ENCODE measurements at places on chromosomes 2 and 18. TPM values are rescaled to one million over a fixed set of nuclear protein-coding genes. Genes with fewer than 3 reads are reported as not detected.
A peak's percentile ranks its signal among the peaks of the same experiment; 100 is the strongest.

DNA sequence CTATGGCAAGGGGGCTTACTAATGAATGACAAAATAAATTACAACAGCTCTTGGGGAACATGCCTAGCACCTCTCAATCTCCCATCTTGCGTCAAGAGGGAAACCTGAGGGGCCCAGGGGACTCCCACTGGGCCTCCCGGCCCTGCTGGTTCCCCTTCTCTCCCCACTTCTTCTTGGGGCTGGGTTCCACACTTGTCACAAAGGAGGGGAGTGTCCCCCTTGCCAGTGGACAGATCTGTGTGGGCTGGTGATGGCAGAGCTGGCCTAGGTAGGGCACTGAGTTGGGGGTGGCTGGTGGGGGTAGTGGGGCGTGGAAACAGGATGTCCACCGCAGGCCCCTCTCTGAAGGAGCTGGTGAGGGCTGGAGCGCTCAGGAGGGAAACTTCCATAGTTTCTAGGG lies 184.0 kb upstream of the HAAO start:
- no peak for DNase-seq

DNA sequence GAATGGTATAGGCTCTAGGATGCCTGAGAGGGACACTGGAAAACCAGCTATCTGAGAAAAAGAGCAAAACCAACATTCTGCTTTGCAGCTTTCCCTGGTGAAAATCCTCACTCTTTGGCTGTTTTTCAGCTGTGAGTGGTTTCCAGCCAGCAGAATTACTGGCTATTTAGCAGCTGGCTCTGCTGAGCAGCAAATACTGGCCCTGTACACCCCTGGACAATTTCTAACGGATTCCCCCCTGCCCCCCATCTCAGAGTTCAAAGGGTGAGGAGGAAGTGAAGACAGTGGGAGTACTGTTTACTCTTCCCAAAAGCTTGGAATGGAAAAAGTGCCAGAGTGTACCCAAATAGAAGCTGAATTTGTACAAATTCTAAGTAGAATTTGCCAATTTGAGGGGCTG lies 26.1 kb upstream of the IMP4 start:
- DNase-seq, result peak; percentile 50

DNA sequence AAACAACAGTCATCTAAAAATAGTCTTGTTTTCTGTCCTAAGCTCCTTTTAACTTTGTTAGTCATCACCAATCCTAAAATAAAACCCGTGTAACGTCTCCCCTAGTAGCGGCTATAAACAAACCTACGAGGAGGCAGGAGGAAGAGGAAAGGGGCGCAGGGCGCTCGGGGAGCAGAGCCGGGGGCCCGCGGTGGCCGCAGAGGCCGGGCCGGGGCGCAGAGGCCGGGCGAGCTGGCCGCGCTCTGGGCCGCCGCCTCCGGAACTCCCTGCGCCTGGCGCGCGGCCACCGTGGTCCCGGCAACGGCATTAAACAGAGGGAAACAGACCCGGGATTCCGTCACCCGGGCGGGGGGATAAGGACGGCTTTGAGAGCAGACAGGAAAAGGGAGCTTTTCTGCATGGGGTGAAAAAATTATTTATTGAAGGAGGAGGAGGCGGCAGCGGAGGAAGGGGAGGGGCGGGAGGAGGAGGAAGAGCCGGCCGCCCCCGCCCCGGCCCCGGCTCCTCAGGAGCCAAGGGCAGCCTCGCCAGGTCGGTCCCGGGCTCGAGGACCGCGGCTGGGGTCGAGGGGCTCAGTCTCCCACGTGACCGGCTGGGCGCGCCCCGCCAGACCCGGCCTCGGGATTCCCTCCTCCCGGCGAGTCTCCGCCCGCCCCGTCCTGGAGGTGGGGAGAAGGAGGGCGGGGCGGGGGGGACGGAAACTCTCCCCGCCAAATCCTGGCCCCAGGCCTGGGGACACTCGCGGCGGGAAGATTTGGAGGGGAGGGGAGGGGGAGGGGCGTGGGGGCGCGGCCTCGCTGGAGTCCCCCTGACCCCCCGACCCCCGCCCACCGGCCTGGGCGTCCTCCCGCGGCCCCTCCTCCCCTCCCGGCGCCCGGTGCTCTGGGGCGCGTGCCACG lies 1.8 kb upstream of the NFATC1 start:
- peak; percentile 97 for DNase-seq

DNA sequence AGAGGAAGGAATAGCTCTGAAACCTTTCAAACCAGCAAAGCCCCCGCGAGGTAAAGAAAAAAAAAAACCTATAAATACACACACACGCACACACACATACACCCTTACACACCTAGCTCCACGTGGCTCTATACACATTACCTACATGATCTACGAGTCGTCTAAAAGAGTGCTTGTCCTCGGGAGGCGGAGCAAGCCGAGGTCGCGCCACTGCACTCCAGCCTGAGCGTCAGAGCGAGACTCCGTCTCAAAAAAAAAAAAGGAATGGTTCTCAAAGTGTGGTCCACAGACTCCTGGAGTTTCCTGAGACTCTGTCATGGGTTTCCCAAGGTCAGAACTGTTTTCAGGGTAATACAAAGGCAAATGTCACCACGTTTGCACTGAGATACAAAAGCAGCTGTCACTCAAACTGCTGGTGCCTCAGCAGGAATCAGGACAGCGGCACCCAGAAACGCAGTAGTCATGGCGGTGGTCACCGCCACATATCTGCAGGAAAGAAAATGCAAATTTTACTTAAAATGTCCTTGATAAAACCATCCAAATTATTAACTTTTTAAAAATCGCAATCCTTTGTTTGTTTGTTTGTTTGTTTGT lies 130.0 kb upstream of the GPC1 start:
- DNase-seq, result no peak

GRCh38 chr18:7895346-7895745 lies 328.2 kb downstream of the PTPRM start:
- no peak for DNase-seq

The TUBA3E gene
- total RNA-seq, result not detected

The BCL2 gene
- 47.3 TPM for total RNA-seq

- no peak for DNase-seq
Measured at GRCh38 chr2:195486520-195486919, 170.5 kb upstream of the SLC39A10 start.

- DNase-seq, result no peak
Measured at GRCh38 chr2:38192976-38193375, 117.0 kb upstream of the CYP1B1 start.

GRCh38 chr2:240935103-240935876 lies 29.2 kb downstream of the CROCC2 start:
- peak; percentile 83 for DNase-seq

DNA sequence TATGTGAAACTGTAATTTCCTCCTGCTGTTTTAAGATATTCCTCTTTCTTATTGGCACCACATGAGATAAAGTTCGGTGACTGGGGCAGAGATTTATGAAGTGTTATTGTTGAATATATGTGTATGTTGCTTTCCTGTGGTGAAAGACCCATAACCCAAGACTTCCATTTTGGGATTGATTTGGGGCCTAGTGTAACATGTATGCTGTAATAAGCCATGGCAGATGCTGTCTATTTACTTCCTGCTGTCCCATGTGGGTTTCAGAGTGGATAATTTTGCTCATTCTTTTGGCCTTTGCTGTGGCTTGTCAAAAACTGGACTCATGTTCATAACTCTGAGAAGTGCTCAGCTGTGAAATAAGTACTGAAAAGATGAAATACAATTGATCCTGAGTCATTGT lies 10.8 kb upstream of the MYO1B start:
- peak; percentile 42 for DNase-seq

- DNase-seq, result no peak
Measured at GRCh38 chr2:154549869-154550268, 148.6 kb upstream of the KCNJ3 start.

- no peak for DNase-seq
Measured at GRCh38 chr2:149383340-149383739, 53.0 kb downstream of the LYPD6 start.

The RAPGEF4 gene
- total RNA-seq, result 11.3 TPM

DNA sequence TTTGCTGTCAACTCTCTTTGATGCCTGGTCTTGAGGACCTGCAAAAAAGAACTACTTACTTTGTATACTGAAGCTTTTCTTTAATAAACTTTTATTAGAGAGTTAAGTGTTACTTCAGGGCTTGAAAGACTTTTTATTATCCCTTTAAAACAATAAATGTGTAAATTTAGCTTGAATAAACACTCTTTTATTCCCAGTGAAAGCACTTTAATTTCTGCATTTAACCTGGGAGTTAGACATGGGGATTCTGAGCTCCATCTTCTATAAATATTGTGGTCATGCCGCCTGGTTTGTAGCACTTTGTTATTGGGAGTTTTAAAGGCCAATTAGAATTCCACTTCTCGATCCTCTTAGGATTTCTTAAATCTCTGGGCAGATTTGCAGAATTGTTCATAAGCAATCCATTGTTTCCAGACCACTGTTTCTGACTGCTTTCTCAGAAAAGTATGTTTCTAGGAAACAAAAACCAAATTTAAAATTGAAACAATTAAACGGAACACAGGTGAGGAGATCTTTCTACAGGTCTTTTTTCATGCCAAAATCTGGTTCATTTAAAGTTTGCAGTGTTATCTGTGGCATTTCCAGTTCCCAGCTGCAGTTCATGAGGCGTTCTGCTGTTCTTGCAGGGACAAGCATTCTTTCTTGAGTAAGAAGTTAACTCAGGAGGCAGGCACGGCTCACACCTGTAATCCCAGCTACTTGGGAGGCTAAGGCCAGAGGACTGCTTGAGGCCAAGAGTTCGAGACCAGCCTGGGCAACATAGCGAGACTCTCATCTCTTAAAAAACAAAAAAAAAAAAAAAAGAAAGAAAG lies 18.1 kb upstream of the E2F6 start:
- no peak for DNase-seq

DNA sequence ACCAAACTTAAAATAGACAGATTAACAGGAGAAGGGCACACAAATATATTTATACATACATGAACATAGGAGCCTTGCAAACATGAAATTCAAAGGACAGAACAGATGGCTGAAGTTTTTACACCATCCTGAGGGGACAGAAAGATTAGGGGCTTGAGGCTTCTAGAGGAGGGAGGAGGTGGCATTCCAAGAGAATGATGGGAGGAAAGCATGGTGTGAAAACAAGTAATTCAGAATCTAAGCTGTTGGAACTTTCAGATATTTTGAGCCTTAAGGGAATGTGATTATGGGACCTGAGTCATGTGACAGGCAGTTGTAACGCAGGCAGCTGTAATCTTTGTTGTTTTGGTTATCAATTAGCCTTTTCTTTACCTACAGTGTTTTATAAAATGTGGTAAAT lies 225.2 kb upstream of the SPOPL start:
- no peak for DNase-seq

GRCh38 chr2:200199576-200200263 lies 106.8 kb upstream of the SPATS2L start:
- peak; percentile 36 for DNase-seq

DNA sequence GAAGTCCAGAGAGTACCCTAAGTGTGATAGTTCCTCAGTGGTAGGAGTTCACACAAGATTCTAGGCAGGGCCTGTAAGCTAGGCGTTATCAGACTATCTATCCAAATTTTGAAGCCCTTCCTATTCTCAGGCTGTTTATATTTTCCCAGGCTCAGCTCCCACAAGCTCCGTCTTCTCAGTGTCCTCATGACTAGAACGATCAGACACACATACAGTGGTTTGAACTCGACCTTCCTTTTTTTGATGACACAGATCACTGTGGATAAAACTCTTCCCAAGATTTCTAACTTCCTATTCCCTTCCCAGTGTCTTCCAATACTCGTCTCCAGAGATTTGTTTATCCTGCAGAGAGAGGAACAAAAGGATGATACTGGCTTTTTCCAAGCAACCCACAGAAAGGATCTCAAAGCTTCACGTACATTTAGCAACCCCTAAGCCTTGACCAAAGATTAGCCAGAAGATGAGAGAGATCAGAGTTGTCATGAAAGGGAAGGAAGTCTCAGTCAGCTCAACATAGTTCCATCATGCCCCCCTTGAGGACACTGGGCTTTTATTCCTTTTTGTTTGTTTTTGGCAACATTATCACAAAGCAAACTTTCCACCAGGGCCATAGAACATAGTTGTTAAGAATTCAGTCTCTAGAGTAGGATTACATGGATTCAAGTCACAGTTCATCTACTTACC lies 42.3 kb upstream of the DOK6 start:
- no peak for DNase-seq

The CABLES1 gene
- total RNA-seq, result 2.8 TPM

DNA sequence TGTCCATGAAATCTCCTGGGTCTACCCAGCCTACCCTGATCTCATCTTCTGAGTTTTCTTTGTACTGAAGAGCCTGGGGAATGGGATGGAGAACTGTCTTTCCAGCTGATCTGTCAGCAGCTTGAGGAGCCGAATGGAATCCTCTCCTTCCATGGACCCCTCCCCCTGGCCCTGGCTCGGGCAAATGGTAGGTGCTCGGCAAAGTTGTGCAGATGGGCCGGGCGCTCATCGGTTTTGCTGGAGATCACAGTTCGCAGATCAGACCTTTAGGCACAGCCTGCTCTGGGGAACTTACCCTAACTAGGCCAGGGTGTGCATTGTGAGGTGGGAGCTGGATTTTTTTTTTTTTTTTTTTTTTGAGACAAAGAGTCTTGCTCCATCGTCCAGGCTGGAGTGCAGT lies 40.4 kb downstream of the LCT start:
- no peak for DNase-seq

- no peak for DNase-seq
Measured at GRCh38 chr18:9233771-9234440, 97.3 kb downstream of the ANKRD12 start.

- DNase-seq, result no peak
Measured at GRCh38 chr2:157471078-157471477, 27.2 kb upstream of the CYTIP start.

GRCh38 chr2:179646862-179647587 lies 214.4 kb downstream of the ZNF385B start:
- DNase-seq, result no peak

The PASK gene
- total RNA-seq, result 5.0 TPM

- no peak for DNase-seq
Measured at GRCh38 chr2:159032146-159032545, 63.7 kb downstream of the TANC1 start.

GRCh38 chr2:166792808-166793207 lies 95.5 kb upstream of the XIRP2 start:
- no peak for DNase-seq

DNA sequence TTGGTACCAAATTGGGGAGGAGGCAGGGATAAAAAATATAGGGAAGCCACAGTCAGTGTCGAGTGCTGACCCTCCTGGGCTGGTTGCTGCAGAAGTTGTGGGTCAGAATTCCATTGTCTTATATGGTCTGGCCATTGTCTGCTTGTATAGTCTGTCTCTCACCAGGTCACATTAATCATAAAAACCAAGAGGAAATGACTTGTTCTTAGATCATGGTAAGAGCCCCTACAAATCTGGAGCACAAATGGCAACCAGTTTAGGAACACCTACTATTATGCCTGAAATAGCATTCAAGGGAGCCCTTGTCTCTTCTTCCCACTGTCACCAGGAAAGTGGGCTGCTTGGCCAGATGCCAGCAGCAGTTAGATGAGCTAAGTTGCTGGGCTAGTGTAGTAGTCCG lies 119.7 kb upstream of the RMP24 start:
- no peak for DNase-seq

- no peak for DNase-seq
Measured at GRCh38 chr2:190789074-190790004, 91.3 kb upstream of the GLS start.

GRCh38 chr18:80225685-80226084 lies 21.6 kb downstream of the PARD6G start:
- DNase-seq, result no peak

The CXCR4 gene
- 27.7 TPM for total RNA-seq

All from tongue (tissue), 3 donors.